ENCODE measurements at places on chromosomes 7 and 10. TPM values are rescaled to one million over a fixed set of nuclear protein-coding genes. Genes with fewer than 3 reads are reported as not detected.

- DNase-seq, result no peak
These were observed 112.0 kb upstream of the FGFR2 start for GRCh38 chr10:121710207-121710606.

- DNase-seq, result no peak
These were observed 208.7 kb upstream of the PHYHIPL start for GRCh38 chr10:58967551-58968388.

GRCh38 chr7:20577441-20578071, 37.9 kb upstream of the ABCB5 start:
- DNase-seq, result no peak

GRCh38 chr7:135974667-135975066, 2.5 kb downstream of the MTPN start:
- DNase-seq, result no peak

GRCh38 chr10:33600381-33600780, 265.9 kb upstream of the NRP1 start:
- DNase-seq, result no peak

DNA sequence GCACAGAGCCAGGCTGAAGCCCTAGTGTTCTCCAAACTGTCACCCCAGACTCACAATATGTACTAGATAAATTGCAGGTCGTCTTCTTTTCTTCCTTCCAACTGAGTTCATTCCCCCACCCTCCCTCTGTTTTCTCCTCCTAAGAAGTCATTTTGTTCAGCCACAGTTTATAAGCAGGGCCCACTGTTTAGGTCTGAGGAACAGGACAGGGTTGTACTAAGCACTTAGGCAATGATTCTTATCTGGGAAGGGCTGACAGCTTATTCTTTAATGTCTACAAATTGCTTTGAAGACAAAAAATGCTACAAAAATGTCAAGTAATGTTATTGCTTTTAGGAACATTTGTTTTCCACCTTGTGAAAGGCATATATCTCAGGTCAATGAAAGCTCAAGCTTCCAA, 59.1 kb downstream of the CDC123 start:
- DNase-seq, result no peak

GRCh38 chr7:39633563-39634477, 10.4 kb downstream of the RALA start:
- no peak for DNase-seq

FMC1 gene
- total RNA-seq, result 15.1 TPM

GPR158 gene
- total RNA-seq, result 9.0 TPM

C10orf95 gene
- total RNA-seq, result 0.82 TPM

NPTX2 gene
- 6.5 TPM for total RNA-seq
